CD4-positive, alpha-beta T cell treated with Interleukin-6 at 100 ng/mL for 8 hours (primary cell): ENCODE measurements at places on chromosomes 7 and 10.

GRCh38 chr7:40824461-40824860, 689.7 kb downstream of the SUGCT start:
- DNase-seq = no peak

GRCh38 chr7:154255324-154255723, 203.1 kb downstream of the DPP6 start:
- DNase-seq = no peak

DNA sequence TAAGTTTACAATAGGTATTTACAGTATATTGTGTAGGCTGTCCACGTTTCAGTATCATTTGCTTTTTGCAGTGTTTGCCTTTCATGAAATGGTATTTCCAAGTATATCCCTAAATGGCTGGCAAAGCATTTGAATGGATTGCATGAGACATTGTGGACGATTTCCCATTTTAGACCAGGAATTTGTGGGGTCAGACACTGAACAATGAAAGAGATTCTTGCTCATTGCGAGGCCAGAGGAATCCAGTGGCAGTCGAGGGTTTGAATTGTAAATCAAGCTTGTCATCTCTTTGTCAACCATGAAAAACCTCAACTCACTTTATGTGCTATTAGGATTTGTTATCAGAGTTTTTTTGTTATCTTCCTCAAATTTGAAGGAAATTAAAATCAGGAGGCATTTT, 70.8 kb downstream of the CREB5 start:
- DNase-seq = no peak

- no peak for DNase-seq
These were observed 374.9 kb downstream of the BBS9 start for GRCh38 chr7:33504266-33504665.
